ENCODE measurements at places on chromosomes 7 and 10.

GRCh38 chr7:116340943-116341907 lies 130.9 kb downstream of the TES start:
- no peak for DNase-seq

DNA sequence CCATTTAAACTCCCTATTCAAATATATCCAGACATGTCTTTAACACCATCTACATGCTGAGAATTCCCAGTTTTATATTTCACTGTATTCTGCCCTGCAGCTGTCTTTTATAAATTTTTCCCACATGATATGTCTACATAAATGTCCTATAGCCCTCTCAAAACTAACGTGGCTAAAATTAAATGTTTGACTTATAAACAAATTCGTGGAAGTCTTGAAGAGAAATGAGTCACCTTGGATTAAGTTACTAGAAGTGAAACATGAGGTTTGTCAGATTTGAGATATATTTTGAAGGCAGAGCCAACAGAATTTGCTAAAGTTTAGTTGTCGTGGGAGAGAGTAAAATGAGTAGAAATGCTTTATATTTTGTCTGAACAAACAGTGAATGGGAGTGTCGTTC lies 386.9 kb upstream of the CNTNAP2 start:
- no peak for DNase-seq

DNA sequence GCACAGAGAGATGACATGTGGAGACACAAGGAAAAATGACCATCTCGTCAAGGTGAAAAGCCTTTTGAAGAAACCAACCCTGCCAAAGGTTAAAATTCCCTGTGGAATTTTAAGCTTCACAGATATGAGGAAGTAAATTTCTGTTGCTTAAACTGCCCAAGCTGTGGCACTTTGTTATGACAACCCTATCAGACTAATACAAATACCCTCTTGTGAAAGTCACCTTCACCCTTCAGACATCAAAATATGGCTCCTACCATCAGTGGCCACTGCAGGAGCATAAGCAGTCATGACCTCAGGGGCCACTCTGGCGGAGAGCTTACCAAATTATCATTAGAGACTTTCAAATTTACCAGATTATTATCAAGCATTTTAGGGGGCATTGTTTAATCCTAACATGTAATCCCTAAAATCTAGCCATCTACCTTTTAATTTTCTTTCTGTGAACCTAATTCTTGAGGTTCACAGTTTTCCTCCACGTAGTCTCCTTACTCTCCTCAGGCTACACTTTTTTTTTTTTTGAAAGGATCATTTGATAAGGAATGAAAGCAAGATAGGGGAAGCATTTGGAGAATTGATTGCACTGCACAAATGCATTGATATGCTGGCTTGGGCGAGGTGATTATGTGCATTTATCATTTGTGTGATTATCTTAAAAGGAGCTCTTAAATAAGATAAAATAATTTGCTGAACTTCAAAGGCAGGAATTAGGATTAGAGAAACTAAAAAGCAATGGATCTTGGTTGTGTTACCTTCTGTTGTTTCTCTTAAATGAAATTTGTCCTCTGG lies 90.3 kb downstream of the TMEM168 start:
- DNase-seq, result no peak

GRCh38 chr7:157930441-157930840 lies 593.6 kb downstream of the DNAJB6 start:
- DNase-seq, result no peak

GRCh38 chr7:77674878-77675277 lies 21.4 kb upstream of the RSBN1L start:
- DNase-seq, result no peak

DNA sequence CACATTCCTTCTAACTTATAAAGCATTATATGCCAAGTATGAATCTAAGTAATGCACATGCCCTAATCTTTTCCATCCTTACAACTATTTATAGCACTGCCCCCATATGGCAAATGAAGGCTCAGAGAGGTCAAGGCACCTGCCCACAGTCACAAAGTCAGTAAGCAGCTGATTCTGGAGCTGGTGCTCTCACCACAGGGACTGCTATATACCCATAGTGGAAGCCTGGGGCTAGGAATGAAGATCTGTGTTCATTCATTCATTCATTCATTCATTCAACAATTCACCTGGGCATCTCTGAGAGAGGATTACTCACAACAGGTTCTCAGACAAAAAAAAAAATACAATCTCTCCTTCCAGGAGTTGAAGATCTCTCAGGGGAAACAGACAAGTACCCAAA lies 213.4 kb downstream of the KCNMA1 start:
- DNase-seq, result no peak

- no peak for DNase-seq
Measured at GRCh38 chr10:15570738-15571339, 148.9 kb downstream of the ITGA8 start.

DNA sequence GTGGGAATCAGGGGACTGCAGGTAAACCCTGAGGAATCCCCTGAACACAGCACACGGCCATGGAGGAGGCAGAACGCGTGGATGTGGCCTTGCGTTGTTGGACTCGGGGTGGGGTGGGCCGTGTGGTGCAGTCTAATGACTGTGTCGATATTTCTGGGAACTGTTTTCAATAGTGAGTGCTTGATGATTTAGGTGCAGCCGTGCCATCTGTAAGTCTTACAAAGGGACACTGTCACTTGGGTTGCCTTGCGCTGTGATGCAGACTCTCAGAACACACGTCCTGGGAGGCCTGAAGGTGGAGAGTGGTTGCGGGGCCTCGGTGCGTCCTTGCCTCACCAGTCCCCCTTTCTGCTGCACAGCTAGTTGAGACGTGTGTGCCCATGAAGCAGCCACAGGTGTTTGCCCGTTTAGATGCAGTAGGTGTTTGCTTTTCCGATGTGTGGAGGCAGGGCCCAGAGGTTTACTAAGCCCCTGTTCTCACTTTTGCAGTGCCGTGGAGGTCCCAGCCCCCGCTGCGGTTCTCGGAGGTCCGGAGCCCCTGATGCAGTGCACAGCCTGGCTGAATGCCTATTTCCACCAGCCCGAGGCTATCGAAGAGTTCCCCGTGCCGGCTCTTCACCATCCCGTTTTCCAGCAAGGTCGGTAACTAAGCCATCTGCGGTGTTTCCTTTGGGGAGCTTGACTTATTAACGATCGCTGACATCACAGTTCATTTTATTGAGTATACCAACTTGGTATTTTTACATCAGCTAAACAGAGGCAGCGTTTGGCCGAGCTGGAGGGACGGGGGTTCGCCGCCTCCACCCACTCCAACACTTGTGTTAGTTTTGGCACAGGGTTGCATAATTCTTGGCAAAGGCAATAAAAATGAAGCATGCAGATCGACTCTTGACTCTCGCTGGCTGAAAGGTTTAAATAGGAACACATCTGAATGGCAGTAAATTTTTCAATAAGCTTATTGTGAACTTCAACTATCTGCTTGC lies 240.7 kb downstream of the MGMT start:
- no peak for DNase-seq

- DNase-seq, result no peak
Measured at GRCh38 chr10:15642095-15642494, 77.6 kb downstream of the ITGA8 start.

DNA sequence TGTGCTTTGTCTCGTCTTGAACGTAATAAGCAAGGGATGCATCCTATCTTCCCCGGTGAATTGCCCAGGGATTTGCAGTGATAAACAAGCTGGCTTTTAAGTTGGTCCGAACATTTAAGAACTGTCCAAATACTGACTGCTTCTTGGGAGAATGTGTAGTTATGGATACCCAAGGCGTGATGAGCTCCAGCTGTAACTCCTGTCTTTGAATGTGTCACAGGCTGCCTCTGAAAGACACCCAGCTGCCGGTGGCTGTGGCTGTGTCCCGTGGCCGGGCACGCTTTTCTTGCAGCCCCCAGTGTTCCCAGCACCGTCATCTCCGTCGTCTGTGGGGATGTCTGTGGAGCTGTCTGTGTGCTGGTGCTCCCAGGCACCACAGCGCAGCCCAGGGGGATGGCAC lies 118.1 kb downstream of the GLRX3 start:
- no peak for DNase-seq

DNA sequence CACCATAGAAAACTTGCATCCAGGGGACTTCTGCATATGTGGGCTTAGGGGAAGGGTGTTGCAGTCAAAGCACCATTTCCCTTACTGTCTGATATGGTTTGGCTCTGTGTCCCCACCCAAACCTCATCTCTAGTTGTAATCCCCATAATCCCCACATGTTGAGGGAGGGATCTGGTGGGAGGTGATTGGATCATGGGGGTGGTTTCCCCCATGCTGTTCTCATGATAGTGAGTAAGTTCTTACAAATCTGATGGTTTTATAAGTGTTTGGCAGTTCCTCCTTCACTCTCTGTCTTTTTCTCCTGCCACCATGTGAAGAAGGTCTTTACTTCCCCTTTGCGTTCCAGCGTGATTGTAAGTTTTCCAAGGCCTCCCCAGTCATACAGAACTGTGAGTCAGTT lies 177.4 kb downstream of the ADK start:
- DNase-seq, result no peak

DNA sequence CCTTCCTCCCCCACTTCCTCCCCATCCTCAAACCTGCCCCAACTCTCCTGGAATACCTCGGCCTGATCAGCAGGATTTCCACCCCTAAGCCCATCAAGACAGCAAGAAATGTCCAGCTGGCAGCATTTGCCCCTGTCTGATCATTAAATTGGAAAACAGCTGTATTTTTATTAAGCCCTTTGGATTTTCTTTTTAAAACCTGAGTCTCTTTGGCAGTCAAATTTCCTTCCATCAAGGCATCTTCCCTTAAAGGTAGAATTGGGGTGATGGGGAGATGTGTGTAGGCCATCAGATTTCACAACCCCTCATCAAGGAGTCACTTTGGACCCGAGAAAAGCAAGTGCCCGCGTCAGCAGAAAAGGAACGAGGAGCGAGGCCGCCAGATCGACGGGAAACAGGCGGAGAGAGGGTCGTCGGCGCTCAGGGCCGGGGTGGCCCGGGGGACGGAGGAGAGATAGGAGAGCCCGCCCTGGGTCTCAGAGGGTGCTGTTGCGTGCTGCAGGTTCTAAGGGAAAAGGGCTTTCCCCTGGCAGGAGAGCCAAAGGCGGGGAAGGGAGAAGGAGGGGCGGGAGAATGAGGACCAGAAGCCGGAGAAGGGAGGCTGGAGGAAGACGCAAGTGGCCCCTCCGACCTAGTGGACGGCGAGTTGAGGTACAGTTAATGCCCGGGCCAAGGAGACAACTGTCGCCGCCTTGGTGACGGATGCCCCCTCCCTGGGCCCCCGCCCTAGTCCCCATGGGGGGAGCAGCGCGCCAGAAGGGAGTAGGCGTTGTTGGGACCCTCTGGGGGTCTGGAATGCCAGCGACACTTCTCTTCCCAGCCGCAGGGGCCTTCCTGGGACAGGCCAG lies 11.5 kb upstream of the GATA3 start:
- DNase-seq, result no peak

- DNase-seq, result no peak
Measured at GRCh38 chr10:121436630-121437341, 161.5 kb downstream of the FGFR2 start.

- DNase-seq, result no peak
Measured at GRCh38 chr10:33772370-33773252, 438.1 kb upstream of the NRP1 start.

GRCh38 chr7:97020601-97020995 lies 4.0 kb downstream of the DLX5 start:
- no peak for DNase-seq

GRCh38 chr10:44207160-44207559 lies 177.7 kb downstream of the CXCL12 start:
- DNase-seq, result no peak

GRCh38 chr7:109126404-109127050 lies 556.9 kb downstream of the DNAJB9 start:
- no peak for DNase-seq

DNA sequence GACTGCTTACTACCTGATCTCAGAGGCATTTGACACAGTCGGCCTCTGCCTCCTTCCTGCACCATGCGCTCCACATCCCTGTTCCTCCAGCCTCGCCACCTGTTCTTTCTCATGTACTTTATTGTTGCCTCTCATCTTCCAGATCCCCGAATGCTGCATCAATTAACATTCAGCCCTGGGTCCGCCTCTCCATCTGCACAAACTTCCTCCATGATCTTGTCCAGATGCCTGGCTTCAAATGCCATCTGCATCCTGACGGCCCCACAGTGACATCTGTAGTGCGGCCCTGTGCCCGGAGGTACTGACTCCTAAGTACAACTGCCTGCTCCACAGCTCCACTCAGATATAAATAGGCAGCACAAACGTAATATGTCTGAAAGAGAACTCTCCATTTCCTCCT lies 51.2 kb upstream of the STK17A start:
- DNase-seq, result no peak

- DNase-seq, result no peak
Measured at GRCh38 chr10:117462816-117463544, 79.6 kb upstream of the EMX2 start.

DNA sequence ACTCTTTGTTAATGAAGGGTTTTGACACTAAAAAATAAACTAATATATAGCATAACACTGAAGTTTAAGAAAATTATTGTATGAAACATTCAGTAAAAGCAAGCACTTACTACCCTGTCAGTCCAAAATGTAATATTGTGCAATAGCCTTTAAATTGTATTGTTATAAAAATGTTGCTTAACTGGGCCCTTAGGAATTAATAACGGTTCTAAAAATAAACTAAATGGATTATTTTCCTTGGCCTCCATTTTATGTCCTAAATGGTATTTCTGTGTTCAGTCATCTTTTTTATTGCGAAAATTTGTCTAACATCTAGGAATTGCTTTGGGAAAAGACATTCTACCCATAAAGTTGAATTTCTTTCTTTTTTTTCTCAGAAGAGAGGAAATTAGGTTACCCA lies 49.0 kb upstream of the ABI1 start:
- DNase-seq, result no peak

GRCh38 chr10:15369256-15370211 lies 1.6 kb downstream of the FAM171A1 start:
- no peak for DNase-seq

- DNase-seq, result no peak
Measured at GRCh38 chr10:50990568-50991455, 83.5 kb upstream of the PRKG1 start.

GRCh38 chr7:38736138-38736537 lies 105.0 kb upstream of the AMPH start:
- no peak for DNase-seq

DNA sequence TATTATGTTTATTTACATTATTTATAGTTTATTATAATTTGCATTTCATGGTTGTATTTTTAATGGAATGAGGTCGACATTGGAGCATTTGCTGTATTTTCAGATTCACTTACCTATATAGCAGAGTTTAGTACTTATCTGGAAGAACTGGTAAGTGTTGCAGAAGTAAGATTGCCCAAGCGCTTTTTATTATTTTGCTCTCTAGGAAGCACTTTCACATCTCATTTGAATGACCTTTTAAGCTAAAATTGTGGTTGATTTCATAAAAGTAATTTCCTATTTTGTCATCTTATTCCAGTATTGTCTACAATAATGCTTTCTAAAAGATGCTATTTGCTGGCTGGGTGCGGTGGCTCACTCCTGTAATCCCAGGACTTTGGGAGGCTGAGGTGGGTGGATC lies 28.6 kb downstream of the SEC61A2 start:
- no peak for DNase-seq

- DNase-seq, result no peak
Measured at GRCh38 chr7:132216847-132217525, 359.3 kb downstream of the PLXNA4 start.

DNA sequence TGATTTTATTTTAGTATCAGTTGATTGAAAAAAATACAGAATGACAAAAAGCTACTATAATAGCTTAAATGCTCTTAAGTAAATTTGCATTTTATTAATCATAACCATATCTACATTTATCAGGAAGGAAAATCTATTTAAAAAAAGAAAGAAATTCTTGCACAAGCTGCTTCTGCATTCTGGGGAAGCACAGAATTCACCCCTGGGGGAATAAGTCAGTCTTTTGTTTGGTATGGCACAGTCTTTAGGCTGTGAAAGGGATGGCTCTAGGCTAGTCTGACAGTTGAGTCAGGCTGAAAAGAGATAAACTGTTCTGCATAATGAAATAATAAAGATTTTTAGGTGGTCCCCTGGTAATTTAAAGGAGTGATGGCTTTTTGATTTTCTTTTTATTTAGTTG lies 37.9 kb downstream of the HTR7 start:
- DNase-seq, result no peak
